Inflammatory macrophage (primary cell): ENCODE measurements at places on chromosomes 4 and X.
A peak's percentile ranks its signal among the peaks of the same experiment; 100 is the strongest.

GRCh38 chrX:110226931-110227330 lies 91.0 kb downstream of the AMMECR1 start:
- DNase-seq = no peak

- no peak for DNase-seq
Measured at GRCh38 chrX:43590150-43590549, 65.9 kb upstream of the MAOA start.

DNA sequence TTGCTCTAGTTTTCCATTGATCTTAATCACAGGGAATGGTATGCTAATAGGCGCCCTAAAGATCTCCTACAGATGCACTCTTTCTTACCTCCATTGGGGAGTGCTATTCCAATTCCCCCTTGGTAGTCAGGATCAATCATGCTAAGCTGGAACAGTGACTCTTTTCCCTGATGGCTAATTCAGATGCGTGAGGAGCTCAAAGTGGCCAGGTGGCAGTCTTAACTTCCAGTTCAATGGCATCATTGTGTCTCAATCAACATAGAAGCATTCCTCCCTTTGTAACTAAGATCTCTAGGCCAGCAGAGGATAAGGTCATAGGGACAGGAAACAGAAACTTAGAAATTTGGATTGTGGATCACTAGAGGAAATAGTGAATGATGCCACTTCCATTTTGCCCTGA lies 216.8 kb downstream of the GRID2 start:
- no peak for DNase-seq

DNA sequence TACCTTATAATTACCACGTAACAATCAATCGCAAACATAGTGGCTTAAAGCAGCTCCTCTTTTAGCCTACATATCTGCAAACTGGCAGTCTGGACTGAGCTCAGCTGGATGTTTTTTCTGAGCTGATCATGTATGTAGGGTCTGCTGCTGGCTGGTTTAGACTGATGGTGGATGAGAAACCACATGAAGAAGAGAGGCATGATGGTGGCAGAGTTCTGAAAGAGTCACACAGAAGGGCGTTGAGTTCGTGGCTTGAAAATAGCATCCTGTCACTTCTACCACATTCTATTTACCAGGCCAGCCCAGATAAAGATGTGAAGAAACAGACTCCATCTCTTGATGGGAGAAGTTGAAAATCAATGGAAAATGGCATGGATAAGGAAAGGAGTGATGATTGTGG lies 151.3 kb downstream of the SNCA start:
- DNase-seq = no peak

- DNase-seq = no peak
Measured at GRCh38 chrX:46375831-46376230, 169.4 kb downstream of the ZNF674 start.

DNA sequence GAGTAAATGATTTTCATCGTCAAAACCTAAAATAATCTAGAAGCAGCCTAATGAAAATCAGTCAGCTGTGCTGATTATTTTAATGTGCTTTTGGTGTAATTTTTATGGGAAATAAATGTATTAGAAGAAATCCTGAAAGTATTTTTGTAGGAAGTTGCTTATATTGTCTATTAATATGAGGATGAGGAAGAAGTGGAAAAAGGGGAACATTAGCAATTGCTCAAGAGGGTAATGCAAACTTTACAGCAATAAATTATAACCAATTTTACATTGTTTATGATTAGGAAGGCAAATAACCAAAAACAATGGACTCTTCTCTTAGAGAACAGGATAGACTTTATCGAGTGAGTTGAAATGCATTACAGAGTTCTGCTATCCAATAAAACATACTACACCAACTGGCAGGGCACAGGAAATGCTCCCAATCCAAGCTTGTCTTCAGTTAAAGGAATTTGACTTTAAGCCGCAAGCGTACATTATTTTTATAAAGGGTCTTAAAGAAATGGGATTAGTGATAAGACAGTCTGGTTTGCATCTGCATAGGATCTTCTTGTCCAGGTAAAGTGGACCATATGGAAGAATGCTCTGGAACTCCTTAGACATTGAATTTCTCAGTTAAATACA lies 374.8 kb downstream of the PDGFC start:
- peak; percentile 12 for DNase-seq
